ENCODE measurements at places on chromosomes 3 and 15.

DNA sequence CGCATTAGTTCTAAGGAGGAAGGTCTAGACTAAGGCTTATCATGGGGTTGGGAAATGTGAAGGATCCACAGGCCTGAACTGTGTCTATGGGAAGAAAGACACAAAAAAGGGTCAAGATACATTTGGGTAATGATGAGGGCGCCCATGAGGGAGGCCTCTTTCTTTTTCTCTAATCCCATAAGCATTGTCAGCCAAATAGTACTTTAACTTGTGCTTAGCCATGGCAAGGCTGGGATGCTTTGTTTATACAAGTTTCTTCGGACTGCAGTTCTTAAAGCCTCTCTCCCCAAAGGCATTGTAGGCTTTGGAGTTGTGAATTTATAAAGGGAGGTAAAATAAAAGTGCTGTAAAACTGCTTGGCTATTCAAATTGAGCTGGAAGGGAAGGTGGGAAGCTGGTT, 23.4 kb downstream of the ARMC8 start:
- no peak for DNase-seq

GRCh38 chr15:74920456-74920855, 13.8 kb upstream of the FAM219B start:
- no peak for DNase-seq

DNA sequence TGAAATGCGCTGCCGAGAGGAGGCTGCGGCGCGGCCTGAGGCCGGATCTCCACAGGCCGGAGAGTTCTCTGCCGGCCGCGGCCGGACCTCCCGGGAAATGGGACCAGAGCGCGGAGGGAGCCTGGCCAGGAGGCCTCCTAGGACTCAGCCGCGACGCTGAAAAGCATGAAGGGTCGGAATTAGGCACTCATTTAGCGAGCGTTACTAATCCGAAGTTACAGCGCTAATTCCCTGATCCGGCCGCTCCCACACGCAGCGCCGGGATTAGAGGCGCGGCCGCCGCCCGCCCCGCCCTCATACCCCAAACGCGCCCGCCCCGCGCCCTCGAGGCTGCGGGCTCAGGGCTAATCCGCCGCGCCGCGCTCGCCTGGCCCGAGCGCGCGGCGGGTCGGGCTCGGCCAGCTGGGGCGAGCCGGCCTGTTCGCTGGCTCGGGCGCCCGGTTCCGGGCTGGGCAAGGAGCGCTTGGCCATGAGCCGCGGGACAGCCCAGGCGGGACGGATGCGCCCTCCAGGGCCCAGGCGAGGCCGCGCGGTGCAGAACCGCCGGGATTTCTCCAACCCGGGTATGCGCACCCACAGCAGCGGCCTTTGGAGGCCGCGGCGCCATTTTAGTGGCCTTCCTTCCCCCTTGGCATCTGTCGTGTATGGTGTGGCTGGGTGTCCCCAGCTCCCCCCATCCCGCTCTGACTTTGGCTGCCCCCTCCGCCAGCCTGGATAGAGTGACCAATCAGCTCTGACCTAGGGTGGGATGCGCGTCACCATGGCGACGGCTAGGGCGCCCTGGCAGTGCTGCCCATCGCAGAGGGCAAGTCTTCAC, 36.8 kb upstream of the POLG start:
- DNase-seq = no peak

GRCh38 chr3:78434801-78435200, 1333.0 kb downstream of the ROBO1 start:
- no peak for DNase-seq

DNA sequence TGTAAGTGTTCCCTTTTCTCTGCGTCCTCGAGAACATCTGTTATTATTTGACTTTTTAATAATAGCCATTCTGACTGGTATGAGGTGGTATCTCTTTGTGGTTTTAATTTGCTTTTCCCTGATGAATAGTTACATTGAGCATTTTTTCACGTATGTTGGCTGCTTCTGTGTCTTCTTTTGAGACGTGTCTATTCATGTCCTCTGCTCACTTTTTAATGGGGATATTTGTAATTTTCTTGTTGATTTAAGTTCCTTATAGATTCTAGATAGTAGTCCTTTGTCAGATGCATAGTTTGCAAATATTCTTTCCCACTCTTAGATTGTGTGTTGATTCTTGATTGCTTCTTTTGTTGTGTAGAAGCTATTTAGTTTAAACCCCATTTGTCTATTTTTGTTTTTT, 179.2 kb downstream of the DOCK3 start:
- DNase-seq = no peak
